Stimulated activated CD8-positive, alpha-beta memory T cell treated with anti-CD3 and anti-CD28 coated beads, Interleukin-2, amount 100 ng/mL, for 1 hour (primary cell): ENCODE measurements at places on chromosomes 5 and 9.

- DNase-seq, result no peak
Observed at GRCh38 chr9:859251-859650, 17.8 kb downstream of the DMRT1 start.

DNA sequence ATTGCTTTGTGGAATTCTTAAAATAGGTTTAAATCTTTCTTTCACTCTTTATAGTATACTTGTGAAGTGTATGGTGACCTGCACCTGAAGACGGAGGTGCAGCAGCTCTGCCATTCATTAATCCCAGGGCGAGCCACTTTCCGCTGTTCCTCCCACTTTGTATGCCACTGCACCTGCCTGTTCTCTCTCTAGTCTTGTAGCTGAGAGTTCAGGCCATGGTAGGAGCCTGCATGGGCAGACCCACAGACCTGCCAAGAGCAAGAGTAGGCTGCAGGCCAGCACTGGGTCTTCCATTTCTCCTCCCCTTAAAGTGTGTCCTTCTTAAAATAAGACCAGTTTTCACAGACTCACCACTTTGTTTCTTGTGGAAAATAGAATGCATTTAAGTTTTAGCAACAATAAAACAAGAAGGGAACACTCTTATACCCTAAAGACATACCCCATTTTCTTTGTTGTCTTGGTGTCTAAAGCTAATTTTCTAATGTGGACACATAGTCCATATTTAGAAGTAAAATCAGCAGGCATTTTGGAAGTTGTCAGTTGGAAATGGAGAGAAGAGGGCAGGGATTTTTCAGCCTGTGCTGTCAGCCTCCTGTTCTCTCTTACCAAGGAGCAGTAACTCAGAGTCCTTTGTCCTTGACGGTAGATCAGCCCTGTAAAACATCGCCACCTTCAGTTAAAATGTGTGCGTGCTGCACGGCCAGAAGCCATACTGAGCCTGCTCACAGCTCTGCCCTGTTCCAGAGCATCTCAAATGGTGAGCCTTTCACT, 103.2 kb downstream of the SNCAIP start:
- no peak for DNase-seq

GRCh38 chr9:87711857-87712800, 13.8 kb upstream of the CTSL start:
- no peak for DNase-seq

DNA sequence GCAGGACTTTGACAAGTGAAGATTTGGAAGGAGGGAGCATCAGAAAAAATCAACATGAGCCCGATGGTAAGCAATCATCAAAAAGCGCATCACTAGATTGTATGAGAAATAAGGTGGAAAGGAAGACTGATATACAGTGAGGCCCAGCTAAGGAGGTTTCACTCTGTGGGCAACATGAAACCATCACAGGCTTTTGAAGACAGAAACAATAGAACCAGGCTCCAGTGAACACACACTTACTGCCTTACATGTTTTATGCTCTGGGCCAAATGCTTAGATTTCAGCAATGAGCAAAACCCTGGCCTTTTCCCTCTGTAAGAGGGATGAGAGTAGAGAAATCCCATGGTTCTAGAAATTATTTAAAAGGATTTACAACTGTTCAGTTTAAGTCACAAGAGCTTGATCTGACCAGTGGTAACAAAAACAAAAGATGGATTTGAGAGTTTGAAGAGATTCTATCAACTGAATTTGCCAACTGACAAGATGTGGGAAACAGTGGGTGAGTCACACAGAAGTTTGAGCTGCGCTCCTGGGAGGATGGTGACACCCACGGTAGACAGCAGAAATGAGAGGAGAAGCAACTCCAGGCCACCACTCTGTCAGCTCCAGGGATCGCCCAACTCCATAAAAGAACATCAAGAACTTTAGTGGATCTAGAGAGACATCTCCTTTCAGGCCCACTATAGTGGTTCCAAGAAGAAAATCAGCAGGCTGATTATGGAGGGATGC, 261.8 kb downstream of the MCTP1 start:
- DNase-seq, result no peak
